ENCODE measurements at places on chromosomes 3 and 15.

DNA sequence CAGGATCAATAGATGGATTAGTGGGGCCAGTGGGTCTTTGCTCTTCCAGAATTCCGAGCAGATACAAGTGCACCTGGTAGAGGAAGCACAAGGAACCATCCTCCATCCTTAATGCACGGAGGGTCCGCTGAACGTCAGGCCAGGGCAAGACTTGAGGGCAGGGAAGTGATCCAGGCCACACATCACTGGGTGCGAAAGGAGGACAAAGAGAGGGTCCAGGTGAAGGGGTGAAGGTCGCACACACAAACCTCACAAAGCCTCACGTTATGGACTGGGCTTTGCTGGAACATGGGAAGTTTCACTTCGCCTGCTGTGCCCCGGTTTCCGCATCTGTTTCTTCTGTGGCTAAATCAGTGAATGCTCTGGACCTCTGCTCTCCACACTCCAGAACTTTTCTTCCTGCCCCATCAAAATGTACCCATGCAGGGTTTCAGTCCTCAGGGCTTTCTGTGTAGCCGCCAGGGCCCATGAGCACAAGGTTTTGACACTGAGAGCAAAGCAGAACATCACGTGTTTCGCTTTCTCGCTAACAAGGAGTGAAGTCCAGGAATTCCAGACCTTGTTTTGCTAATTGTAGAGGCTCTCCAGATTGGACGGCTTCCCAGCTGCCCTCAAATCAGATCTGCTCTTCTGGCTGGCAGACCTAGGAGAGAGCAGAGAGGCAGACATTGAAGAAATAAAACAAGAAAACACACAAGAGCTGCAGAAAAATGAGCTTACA lies 56.3 kb downstream of the KLF15 start:
- DNase-seq = peak; percentile 3

- no peak for DNase-seq
These were observed 380.2 kb downstream of the ULK4 start for GRCh38 chr3:41581700-41582099.

GRCh38 chr3:63969876-63970275 lies 53.4 kb downstream of the PSMD6 start:
- no peak for DNase-seq

GRCh38 chr15:28120359-28120640 lies 21.2 kb upstream of the OCA2 start:
- no peak for DNase-seq

DNA sequence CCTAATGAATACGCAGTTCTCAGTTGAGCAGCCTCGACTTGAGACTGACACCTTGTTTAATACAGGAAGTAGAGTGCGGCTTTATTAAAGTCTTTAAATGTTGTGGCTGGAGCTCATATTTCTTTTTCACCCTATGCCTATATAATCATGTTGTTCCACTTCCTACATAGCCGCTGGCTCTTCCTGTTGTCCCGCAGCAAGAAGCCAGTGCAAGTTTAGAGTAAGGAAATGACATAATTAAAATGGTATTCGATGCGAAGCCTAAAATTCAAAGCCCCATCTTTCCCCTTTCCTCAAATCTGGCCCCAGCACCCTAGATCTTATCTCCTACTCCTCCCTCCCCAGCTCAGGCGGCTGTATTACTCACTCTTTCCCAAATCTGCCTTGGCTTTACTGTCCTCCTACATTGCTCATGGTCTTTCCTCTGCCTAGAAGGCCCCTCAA lies 7.5 kb upstream of the PHLDB2 start:
- peak; percentile 69 for DNase-seq

DNA sequence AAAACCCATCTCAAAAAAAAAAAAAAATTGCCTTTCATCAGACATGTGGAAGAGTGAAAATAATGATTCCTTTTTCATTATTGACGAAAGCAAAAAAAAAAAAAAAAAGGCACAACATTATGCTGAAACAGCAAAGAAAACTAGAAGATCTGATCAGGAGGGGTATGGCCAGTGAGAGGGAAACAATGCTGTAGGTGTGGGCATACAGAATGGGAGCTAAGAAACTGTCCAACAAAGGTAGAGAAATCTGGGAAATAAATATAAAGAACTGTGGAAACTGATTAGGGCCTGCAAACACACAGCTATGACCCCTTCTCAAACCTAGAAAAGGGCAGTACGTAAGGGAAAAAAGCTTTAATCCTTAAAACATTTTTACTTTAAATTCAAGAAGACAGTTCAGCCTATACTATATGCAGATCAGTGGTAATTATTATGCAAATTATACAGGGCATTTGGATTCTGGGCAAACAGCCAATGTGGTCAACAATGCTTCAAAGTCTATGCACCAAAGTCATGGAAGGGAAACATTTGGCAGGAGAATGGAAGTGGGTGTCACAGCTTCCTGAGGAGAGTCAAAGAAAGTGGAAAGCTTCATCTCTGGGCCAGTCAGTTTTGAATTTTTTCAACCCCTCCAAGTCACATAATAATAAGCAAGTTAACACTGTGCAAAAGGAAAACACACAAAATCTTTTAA lies 68.3 kb upstream of the SLC12A8 start:
- no peak for DNase-seq

DNA sequence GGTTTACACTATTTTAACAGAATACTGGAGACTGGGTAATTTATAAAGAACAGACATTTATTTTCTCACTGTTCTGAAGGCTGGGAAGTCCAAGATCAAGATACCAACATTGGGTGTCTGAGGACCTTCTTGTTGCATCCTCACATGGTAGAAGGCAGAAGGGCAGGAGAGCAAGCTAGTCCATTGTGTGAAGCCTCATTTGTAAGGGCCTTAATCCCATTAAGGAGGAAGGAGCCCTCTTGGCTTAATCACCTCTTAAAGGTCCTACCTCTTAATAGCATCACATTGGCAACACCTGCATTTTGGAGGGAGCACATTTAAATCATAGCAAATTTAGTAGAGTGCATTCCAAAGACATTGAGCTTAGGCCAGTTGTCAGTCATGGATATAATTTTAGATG lies 26.2 kb downstream of the UBE2Q2 start:
- no peak for DNase-seq

DNA sequence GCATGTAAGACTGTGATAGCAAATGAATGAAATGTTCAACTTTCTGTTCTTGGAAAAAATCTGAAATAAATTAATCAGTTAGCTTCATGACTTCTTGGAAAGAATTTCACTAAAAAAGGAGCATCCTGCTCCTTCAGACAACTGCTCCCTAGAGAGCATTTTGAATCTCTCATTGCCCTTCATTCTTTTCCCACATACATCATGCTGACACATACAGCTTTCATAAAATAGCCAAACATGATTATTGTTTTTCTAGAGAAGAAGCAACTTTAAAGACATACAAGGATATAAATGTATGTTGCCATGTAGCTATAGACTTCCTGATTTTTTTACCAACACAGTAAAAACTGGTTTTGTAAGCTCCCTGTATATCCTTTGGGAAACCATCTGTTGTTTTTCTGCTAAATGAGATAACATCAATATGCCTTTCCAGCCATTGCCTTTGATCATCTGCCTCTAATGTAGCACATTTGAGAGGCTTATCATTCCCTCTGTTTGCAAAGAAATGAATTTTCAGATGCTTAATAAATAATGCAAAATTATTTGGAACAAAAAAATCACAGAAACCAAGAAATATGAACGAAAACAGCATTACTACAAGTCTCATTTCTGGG lies 248.2 kb upstream of the GPR149 start:
- DNase-seq = no peak

- DNase-seq = no peak
These were observed at the start of gene CCR5 for GRCh38 chr3:46370839-46371518. TSS of gene CCR5 (plus strand) at chr3:46370946. CDS start at chr3:46372903, 1,957 bp downstream.

DNA sequence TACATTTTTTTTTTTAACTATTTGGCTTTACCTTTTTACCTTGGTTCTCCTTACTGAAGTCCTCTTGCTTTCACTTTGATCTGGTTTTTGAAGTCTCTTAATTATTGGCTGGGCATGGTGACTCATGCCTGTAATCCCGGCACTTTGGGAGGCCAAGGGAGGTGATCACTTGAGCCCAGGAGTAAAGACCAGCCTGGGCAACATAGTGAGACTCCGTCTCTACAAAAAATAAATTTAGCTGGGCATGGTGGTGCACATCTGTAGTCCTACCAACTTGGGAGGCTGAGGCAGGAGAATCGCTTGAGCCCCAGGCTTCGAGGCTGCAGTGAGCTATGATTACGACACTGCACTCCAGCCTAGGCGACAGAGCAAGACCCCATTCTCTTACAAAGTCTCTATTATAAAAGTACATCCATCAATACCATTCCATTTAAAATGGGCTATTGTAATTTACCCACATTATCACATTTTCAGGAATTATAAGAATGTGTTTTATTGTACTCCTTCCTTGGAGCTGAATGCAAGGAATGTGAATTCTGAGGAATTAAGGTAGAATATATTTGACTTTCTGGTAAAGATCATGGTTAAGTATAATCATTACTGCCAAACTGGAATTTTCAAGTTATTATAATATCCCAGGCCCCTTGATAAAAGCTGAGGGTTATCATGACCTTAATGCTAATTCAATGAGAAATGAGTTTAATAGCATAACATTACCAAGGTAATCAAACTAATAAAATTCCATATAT lies 49.0 kb downstream of the MSL2 start:
- no peak for DNase-seq

DNA sequence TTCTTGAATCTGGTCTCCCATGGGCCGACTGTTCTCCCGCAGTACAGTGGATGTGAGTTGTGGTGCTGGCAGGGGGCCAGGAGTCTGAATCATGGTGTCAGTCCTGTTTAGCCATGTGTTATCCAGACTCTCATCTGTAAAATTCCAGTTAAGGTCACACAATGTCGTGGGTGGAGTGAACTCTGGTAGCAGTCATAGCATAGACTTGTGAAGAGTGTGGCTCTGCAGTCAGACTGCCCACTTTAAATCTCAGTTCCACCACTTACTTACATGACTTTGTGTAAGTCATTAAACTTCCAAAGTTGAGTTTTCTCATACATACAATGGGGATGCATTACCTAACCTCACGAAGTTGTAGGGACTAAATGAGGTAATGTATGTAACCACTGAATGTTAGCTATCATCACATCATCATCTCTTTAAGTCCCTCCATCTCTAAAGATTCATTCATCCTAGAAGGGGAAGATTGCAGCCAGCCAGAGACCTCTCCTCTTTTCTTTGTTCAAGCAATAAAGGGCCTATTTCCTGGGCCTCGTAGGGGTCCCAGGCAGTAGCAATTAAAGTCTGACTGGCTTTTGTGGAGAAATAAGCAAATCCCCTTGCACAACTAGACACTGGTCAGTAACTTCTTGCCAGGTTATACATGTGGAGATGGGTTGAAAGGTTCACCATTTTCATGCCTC lies 93.9 kb downstream of the PCCB start:
- DNase-seq = peak; percentile 80

All from fibroblast of the conjunctiva (primary cell).